DMS79 treated with DMSO at 0.1 percent for 48 hours (cell line): ENCODE measurements at places on chromosomes 6 and 20.

DNA sequence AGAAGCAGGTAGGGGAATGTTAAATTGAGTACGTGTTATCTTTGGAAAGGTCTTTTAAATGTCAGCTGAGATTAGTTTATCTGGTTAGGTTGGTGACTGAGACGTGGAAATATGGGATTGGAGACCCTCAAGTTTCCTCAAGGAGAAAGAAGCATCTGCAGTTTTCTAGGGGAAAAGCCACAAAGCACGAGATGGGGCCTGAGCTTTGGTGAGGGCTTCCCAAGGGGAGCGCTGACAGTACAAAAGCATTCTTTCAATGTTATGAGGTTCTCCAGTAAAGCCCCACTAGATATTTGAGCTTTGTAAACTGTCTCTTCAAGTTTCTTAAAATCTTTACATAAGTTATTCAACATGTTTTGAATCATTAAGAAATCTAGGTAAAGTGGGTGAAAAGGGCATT is 19.6 kb upstream of the HS3ST5 start:
- no peak for DNase-seq

DNA sequence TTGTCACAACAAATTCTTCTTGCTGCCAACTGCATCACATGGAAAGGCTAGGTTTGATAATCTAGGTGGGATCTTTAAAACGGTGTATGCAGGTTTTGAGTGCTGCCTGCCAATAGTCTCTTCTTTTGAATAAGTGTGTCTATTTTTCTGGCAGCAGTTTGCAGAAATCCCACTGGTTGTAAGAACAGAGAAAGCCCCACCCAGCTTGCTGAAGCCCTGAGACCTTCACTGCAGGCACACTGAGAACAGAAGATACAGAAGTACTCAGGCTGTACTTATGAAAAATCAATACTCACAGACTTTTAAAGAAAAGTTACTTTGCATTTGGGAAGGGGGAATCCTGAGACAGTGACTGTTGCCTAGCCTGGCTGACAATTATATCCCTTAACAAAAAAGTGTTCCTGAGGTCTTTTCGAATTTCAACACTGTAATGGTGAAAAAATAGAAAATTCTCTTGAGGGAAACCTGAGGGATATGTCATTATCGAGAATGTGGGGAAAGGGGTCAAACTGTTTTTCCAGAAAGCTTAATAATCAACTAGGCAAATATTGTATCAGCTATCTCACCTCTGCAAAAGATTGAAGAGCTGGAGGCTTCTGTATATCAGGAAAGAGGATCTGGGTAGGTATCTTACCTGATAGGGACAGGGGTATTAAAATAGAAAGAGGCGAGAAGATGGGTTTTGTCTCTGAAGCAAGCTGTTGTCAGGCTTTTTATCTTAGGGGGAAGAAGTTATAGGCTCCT is 199.9 kb downstream of the LRFN2 start:
- DNase-seq, result no peak

DNA sequence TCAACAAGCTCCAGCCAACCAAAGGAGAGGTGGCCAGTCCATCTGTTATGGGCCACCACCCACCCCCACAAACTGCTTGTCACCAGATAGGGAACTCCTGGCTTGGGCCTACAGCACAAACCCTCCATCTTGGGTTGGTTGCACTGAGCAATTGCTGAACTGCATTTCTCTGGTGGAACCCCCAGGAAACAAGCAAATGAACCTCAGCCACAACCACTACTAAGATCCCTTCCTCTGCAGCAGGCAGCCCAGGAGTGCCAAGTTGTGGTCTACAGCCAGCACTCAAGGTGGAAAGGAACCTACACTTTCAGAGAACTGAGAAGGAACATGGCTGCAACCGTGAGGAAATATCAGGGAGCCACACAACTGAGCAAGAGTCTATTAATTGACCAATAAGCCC is 171.6 kb downstream of the TMEM200A start:
- DNase-seq, result no peak

DNA sequence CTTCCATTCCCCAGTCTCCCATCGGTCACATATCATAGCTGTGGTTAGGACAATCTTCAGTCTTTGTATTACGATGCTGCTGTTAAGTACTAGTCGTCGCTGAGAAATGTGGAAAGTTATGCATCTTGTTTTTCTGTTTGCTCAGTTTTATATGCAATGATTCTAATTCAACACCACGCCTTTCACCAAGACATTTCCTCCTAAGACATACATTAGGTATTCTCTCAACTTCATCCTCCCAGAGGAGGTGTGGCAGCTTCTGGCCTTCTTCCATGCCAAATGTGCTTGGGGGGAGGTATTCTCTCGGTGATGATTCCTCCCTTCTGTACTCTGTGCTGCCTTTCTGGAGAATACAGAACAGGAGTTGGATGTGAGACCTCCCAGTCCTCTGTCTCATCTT is 66.1 kb downstream of the B4GALT5 start:
- no peak for DNase-seq

DNA sequence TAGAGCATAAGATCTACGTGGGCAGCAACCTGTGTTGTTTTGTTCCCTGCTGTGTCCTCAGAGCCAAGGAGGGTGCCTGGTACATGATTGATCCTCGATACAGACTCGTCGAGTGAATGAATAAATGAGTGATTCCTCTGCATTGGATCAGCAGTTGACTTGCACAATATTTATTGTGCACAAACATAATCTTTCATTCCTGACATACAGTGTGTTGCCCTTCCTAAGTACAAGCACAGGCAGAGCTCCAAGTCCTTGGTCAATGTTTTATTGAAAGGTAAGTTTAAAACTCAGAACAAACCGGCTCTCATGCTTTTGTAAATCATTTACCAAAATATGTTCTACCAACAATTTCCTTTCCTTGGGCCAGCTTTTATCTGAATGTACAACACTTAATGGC is 57.4 kb downstream of the STMND1 start:
- no peak for DNase-seq

- DNase-seq, result no peak
Measured at GRCh38 chr6:84892671-84893070, 128.3 kb upstream of the TBX18 start.

GRCh38 chr6:15089569-15090144 is 156.2 kb upstream of the JARID2 start:
- peak; percentile 76 for DNase-seq

- DNase-seq, result no peak
Measured at GRCh38 chr20:5550733-5551529, 199.3 kb upstream of the SHLD1 start.

GRCh38 chr6:149862922-149863697 is 1.0 kb downstream of the LRP11 start:
- DNase-seq, result peak; percentile 49

DNA sequence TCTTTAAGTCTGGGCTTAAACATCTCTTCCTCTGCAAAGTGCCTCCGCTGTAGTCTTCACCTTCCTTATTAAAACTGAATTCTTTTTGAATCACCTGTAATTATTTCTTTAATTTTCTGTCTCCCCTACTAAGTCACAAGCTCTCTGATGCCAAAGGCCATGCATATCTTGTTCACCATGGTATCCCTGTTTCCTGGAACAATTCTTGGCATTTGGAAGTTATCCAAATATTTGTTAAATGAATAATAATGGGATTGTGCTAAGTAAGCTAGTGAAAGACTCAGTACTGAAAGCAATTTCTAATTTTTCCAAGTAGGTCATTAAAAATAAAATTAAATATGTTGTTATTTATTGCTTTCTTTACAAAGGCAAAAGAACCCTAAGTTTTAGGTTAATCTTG is 12.2 kb downstream of the SNAP91 start:
- DNase-seq, result no peak

GRCh38 chr6:21359926-21360325 is 233.6 kb upstream of the SOX4 start:
- DNase-seq, result no peak

- peak; percentile 16 for DNase-seq
Measured at GRCh38 chr6:156589281-156589680, 187.9 kb upstream of the ARID1B start.

- DNase-seq, result peak; percentile 90
Measured at GRCh38 chr20:63114006-63114692, 101.8 kb downstream of the YTHDF1 start.

DNA sequence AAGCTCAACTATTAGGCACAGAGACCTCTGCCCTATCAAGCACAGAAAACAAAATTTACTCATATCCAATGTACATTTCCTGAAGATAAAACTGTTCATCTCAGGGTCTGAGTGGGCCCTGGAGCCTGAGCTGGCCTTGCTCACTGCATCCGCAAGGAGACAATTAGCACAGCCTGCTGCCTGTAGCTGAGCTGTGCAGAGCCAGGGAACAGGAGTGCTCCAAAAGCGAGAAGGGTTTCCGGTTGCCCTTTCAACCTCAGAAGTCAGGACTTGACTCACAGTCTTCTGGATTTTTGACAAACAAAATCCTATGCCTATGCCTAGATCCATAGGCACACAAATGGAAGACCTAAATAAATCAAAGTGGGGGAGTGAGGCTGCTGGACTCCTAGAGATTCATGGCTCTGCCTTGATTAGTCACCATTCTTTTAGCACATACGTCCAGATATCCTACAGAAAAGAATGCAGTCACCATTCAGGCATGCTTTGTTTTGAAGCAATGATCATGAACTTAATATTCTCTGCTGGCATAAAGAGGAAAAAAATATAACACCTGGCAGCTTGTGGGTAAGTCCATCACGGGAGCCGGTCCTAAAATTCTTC is 73.5 kb downstream of the BFSP1 start:
- no peak for DNase-seq

GRCh38 chr20:32524829-32525501 is 60.2 kb downstream of the NOL4L start:
- peak; percentile 84 for DNase-seq

DNA sequence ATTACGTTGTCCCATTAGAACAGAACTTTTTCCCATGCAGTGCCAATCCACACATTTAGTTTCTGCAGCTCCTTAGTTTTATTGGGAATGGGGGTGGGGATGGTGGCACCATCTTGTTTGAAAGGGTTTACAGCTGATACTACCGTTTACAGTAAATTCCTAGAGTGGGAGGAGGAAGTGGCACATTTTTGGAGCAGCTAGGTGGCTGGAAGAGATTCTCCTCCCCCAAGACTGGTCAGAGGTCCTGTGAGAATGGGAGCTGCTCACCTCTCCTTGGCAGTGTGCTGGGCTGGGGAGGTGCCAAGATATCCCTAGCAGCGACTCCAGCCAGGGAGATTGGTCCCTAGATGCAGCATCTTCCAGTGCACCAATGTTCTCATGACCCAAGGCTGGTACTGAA is 12.4 kb upstream of the CCN6 start:
- DNase-seq, result no peak

DNA sequence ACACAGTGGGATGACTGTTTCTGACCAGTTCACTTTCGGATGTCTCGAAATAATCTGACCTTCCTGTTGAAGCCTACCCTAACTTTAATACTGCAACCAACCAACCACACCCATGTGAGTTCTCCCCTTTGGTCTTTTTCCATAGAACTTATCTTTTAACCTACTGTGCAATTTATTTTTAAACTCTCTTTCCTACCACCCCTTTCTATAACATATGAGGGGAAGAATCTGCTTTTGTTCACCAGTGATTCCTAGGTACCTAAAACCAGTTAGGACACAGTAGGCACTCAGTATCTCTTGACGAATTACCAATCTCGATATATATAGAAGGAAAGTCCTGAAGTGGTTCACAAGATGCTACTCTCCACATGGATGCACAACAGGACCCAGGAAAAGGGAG is 7.0 kb downstream of the COX7A2 start:
- no peak for DNase-seq

GRCh38 chr6:79862126-79862525 is 85.2 kb downstream of the ELOVL4 start:
- no peak for DNase-seq

DNA sequence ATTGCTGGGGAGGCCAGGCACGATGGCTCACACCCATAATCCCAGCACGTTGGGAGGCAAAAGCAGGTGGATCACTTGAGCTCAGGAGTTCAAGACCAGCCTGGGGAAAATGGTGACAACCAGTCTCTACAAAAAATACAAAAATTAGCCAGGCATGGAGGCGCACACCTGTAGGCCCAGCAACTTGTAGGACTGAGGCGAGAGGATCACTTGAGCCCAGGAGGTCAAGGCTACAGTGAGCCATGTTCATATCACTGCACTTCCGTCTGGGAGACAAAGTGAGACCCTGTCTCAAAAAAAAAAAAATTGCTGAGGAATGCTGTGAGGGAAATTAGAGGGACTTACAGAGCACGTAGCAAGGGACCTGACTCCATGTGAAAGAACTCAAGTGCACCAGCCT is 40.8 kb upstream of the ID1 start:
- DNase-seq, result no peak

DNA sequence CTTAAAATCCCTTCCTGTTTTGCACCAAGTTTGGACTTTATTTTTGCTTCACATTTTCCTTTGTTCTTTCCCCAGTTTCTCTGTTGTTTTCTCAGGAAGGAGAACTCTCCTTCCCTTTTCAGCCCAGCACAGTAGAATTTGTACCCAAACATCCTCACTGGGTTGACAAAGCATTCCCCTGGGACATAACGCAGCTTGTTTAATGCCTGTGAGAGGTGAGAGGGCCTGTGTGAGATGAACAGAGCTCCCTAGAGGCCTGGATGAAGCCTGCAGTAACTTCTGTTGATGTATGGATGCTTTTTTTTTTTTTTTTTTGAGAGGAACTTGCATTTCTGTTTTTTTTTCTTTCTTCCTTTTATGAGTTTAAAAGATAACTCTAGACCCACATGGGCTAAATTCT is 104.9 kb upstream of the SLC22A23 start:
- DNase-seq, result no peak

DNA sequence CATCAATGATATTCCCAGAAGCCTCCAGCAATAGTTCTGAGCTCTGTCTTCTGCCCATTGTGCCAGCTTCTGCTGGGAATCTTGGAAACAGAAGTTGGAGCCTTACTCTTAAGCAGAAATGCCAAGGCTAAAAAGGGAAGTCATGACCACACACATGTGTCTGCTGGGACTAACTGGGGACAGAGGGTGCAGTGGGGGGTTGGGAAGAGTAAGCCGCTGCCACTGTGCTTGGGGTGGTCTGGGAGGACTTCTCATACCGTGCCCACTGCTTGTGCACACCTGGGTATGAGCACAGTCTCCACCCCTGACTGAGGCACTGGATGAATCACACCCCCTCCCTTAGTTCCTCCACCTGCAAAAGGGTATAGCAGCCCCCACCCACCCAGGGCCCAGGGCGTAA is 90.7 kb downstream of the CDC5L start:
- DNase-seq, result no peak

GRCh38 chr6:42049948-42050296 is 402 bp upstream of the TAF8 start:
- DNase-seq, result no peak

DNA sequence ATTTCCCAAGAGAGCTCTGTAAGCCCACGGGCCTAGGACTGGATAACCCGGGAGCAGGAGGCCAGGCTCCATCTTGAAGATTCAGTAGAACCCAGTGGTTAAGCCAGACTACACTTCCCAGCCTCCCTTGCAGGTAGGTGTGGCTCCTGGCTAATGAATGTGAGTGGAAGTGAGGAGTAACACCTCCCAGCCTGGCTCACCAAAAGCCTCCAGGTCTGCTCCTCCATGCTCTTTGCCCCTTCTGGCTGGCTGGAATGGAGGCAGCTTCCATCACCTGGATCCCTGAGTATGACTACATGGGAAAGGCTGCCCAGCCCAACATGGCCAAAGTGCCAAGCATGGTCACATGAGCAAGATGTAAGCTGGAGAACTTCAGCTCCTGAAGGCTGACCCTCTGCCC is 9.7 kb downstream of the LRRN4 start:
- no peak for DNase-seq

GRCh38 chr20:11032611-11033010 is 358.8 kb upstream of the JAG1 start:
- no peak for DNase-seq
